ENCODE measurements at places on chromosomes 5 and 9. TPM values are rescaled to one million over a fixed set of nuclear protein-coding genes. Genes with fewer than 3 reads are reported as not detected.
A peak's percentile ranks its signal among the peaks of the same experiment; 100 is the strongest.

DNA sequence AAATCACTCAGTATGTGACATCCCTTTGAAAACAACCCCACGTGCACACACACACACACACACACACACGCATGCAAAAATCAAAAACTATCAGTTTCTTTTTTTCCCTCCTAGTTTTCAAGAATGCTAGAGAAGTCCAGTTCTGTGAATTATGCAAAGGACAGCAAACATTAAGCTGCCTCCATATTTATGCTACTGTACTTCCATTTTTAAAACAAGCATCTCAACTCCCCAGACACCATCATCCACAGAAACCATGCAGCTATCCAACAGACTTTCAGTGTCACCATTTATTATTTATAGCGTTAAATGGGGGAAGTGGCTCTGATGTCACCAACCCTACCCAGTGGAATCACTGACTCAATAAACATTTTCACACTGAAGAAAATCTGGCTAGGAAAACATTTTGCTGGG is 1.6 kb downstream of the FBXW11 start:
- peak; percentile 49 for DNase-seq

DNA sequence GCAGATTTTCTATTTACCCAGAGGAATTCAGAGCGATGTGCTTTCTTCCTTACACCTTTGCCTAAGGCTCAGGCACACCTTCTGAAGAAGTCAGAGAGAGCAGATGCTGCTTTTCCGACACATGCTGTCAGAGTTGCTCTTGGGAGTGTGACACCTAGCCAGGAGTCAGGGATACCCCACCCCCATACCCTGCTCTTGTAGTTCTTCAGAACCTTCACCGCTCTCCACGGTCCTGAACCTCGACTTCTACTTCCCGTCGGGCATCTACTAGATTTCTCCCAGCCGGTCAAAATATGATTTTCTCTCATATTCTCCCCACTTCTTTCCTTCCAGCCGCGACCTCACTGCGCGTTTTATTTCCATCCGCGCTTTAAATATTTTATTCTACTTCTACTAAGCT is 1.7 kb downstream of the GRIN3A start:
- no peak for DNase-seq

- no peak for DNase-seq
These were observed 444.2 kb downstream of the ACTL7B start for GRCh38 chr9:108411632-108412031.

PLAC8L1 gene
- not detected for total RNA-seq

- no peak for DNase-seq
These were observed 8.7 kb upstream of the MYOT start for GRCh38 chr5:137858954-137859353.

- no peak for DNase-seq
These were observed 85.5 kb downstream of the LNPEP start for GRCh38 chr5:97021416-97021815.

- DNase-seq = no peak
These were observed 123.5 kb downstream of the RASEF start for GRCh38 chr9:82939451-82939850.

CCDC152 gene
- 3.1 TPM for total RNA-seq

GRCh38 chr5:378301-378891 is 56.9 kb downstream of the AHRR start:
- no peak for DNase-seq

ZNF367 gene
- total RNA-seq = 7.5 TPM

- no peak for DNase-seq
These were observed 347.3 kb downstream of the KDM4C start for GRCh38 chr9:7105095-7105494.

DNA sequence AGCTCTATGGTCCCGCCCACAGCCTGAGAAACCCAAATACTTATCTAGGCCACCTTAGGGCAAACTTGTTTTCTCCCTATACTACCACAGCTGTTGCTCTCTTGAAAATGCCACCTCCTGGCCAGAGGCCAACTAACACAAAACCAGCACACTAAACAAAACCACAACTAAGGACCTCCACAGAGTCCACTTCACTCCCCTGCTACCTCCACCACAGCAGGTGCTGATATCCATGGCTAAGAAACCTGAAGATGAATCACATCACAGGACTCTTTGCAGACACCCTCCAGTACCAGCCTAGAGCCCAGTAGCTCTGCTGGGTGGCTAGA is 108.4 kb downstream of the ALDH1A1 start:
- no peak for DNase-seq

- DNase-seq = no peak
These were observed 13.9 kb downstream of the SLC36A1 start for GRCh38 chr5:151461312-151461711.

DNA sequence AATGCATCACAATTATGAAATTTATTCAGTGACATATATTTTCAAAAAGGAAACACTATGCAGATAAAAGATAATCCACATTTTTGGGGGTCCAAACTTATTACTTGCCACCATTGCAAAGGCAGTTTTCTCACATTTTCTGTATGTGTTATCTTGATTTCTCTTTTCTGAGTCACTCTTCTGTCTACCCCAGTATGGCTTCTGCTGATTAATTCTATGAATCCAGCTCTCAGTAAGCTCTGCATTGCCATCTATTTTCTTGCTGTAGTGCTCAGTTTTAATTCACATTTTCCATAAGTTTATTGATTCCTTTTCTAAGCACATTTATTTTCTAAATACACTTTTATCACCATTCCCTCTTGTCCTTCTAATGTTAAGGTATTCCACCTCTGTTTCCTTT is 1.7 kb downstream of the IFNA10 start:
- no peak for DNase-seq

THBS4 gene
- 12.3 TPM for total RNA-seq

DNA sequence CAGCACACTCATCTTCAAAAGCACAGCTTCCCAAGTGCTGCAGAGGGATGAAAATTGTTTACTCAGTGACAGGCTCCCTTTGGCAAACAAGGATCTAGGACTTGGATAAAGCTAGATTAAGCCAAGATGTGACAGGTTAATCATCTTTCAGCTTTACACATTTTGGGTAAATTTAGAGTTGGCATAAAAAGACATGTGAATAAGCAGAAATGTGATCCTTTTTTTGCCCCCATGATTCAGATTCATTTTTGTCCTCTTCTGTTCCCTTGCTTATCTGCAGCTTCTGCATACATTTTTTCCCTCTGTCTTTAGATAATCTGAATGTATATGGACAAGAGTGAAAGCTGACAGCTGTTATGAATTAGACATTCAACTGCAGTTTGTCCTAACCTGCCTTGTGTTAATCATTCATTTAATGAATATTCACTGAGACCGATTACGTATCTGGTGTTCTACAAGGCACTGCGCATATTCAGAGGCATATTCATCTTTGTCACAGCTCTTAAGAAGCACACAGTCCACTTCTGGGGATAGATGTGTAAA is 19.6 kb downstream of the ADAMTSL1 start:
- no peak for DNase-seq

DOLK gene
- 7.8 TPM for total RNA-seq

- no peak for DNase-seq
These were observed 936 bp upstream of the WDR5 start for GRCh38 chr9:134134949-134135342.

- DNase-seq = no peak
These were observed 23.2 kb upstream of the TERT start for GRCh38 chr5:1317921-1318565.

FAM221B gene
- total RNA-seq = not detected

BAAT gene
- not detected for total RNA-seq

- peak; percentile 52 for DNase-seq
These were observed 28.7 kb upstream of the ACOT12 start for GRCh38 chr5:81422671-81423070.

PTPRD gene
- total RNA-seq = 29.9 TPM

DNA sequence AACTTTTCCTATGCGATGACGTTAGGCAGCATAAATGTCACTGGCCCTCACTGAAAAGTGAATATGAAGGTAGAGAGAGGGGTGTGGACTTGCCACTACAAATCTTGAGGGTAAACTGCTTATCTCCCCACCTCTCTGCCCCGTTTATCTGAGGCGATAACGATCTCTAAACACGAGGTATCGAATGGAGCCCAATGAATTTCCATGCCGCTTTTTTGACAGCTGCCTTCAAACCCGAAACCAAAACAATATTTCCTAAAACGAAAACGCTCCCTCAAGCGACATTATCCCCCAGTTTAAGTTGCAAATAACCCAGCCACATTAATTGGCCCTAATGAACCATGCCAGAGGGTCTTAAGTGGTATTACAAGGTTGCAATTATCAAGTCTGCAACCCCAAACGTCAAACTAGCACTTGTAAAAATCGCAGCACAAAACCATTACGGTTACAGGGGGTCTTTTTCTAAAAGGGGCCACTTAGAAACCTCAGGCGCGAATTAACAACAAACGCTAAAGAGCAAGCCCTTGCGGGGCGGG is 1.4 kb downstream of the NR3C1 start:
- DNase-seq = no peak

SECISBP2 gene
- 54.9 TPM for total RNA-seq

GRCh38 chr9:123925819-123926218 is 4.1 kb downstream of the DENND1A start:
- no peak for DNase-seq

INSL6 gene
- not detected for total RNA-seq

DNA sequence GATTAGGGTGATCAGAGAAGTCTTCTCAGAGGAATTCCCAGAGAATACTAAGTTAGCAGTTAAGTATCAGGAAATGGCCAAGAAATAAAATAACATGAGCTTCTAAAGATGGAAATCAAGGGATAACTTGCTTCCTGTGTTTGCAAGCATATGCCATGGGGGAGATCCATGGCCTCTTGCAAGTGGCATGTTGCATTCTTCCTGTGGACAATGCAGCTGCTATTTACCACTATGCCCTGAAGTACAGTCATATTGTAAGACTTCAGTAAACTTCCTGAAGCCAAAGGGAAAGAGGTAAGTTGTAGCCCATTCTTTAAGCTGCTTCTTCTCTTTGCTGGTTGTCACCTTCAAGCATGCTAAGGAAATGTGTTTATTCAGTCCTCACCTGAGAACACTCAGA is 154.7 kb upstream of the RUSC2 start:
- DNase-seq = no peak

DNA sequence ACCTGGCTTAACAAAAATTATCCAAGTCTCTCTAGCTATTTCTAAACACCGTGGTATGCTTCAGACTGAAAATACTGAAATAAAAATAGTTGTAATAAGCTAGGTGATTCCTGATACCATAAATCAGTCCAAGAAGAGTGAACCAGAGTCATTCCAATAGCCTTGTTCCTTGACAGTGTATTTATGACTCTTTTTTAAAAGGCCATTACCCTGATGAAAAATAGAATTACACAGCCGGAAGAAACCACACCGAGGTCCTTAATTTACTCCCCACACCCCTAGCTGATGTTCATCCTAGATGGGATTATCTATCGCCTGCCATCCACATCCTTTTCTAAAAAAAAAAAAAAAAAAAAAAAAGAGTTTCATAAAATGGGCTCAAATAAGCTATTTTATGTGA is 457.6 kb upstream of the GRAMD2B start:
- no peak for DNase-seq

SMIM32 gene
- total RNA-seq = not detected

SPAG8 gene
- total RNA-seq = 1.2 TPM

DNA sequence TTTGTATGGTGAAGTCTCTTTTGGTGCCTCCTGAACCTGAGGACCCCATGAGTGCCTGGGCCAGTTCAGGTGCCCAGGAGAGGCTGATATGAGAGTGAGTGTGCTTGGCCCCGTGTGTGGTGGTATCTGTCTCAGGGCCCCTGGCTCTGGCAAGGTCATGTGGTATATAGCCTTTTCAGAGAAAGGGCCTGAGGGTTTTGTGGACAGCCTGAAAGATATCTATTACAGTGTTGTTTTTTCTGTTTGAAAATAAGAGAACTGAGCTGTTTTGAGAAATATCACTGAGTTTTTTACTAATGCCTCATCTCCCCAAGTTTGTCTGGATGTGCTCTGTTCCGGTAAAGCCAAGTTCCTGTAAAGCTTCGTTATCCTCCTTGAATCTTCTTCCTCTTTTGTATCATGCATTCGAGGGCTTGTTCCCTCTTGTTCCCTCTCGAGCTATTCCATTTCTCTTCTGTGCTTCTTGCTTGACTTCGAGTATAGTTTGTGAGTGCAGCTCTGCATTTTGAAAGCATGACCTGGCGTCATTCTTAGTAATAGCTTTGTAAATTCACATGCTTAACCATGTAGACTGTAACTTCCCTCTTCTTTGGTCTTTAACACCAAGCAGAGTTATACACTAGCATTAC is 122.3 kb downstream of the MAST4 start:
- no peak for DNase-seq

- DNase-seq = no peak
These were observed 115.5 kb upstream of the RANBP3L start for GRCh38 chr5:36417221-36417620.

SPATA31A3 gene
- not detected for total RNA-seq

DNA sequence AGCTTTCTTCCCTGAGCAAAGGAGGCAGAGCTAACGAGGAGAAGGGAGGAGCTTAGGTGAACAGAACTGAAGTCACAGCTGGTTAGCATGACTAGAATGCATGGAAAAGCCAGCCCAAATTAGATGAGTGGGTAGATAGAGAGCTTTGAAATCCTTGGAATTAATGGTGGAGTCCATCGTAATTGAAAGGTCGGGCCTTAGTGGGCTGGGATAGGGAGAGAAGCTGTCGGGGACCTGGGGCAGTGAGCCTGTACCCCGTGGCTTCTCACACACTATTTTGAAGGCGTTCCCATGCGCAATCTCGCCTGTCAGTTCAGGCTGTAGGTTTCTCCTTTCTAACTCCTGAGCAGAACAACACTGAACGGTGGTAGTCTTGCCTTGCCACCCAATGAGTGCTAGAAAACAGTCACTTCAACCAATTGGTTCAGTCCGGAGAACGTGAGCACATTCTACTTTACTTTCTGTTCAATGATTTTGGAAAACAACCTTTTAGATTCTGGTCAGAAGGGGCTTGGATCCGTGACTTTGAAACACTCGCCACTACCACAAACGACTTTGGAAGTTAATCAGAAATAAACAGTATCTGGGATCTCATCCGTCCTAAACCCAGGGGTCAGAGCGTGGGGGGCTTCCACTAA is 655 bp upstream of the RAI14 start:
- peak; percentile 89 for DNase-seq

DCTN4 gene
- total RNA-seq = 56.5 TPM

ZBTB43 gene
- total RNA-seq = 14.8 TPM

GRCh38 chr5:135813758-135814157 is 20.7 kb upstream of the SLC25A48 start:
- no peak for DNase-seq

SOHLH1 gene
- not detected for total RNA-seq

CDH6 gene
- 6.9 TPM for total RNA-seq

- no peak for DNase-seq
These were observed 29.2 kb upstream of the DPYSL3 start for GRCh38 chr5:147539053-147539452.

DNA sequence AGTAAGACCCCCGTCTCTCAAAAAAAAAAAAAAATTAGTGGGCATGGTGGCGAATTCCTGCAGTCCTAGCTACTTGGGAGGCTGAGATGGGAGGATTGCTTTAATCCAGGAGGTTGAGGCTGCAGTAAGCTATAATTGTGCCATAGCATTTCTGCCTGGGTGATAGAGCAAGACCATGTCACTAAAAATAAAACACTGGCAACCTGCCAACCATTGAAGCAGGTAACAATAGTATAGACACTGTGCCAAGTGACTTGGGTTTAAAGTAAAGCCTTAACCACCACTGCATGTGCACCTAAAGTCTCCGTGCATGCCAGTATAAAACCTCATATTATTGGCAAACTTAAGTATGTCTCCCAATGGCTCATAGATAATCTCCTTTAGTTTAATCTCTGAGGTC is 3.4 kb upstream of the APBA1 start:
- DNase-seq = no peak

Data from skin of body (tissue), 3 donors.